ENCODE measurements at places on chromosomes 6 and 20. TPM values are rescaled to one million over a fixed set of nuclear protein-coding genes. Genes with fewer than 3 reads are reported as not detected.

DNA sequence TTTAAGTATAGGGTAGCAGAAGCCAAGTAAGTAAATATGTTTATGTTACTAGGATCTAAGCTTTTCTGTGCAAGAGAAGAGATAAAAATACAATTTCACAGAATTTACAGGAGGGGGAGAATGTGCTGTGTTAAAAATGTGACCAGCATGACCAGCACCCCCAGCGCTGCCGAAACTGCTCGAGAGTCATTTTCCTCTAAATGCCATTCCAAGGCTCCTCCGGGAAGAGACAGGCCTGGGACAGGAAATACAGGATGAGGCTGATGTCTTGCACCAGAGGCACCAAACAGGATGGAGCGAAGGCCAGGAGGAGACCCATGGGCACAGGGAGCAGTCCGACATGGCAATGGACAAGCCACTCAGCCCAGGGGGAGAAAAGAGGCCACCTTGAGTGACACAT, 21.1 kb downstream of the TAF4 start:
- no peak overlapping the region for H3K27ac ChIP-seq
- H3K36me3 ChIP-seq = no peaks in the 10 kb centered on the region
- DNase-seq = no peak
- H3K4me3 ChIP-seq = no peak overlapping the region
- no peaks in the 10 kb centered on the region for H3K27me3 ChIP-seq

- H3K27ac ChIP-seq = peak overlapping the region; percentile 57
- H3K4me1 ChIP-seq = peaks cover 35% of the 10 kb centered on the region
- DNase-seq = peak; percentile 87
- H3K4me3 ChIP-seq = peak overlapping the region; percentile 17
These were observed 127.8 kb downstream of the LRRC1 start for GRCh38 chr6:53922539-53922981.

DNA sequence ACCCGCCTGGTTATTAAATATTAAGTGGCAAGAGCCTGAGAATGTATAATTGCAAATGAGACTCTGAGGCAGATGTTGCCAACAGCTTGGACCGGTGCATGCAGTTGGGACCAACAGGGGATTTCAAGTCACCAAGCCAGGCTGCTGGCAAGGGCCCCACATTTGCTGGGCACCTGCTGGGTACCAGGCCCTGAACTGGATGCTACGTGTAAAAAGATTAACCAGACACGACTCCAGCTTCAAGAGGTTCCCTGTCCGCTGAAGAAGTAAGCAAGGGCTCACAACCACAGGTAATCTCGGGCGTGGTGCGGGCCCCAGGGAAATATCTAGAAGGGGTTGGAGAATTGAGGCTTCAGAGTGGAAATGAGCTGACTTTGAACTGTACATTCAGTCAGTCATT, 13.2 kb upstream of the SIRPA start:
- DNase-seq = no peak
- H3K36me3 ChIP-seq = no peaks in the 10 kb centered on the region
- H3K27ac ChIP-seq = no peak overlapping the region
- H3K4me1 ChIP-seq = peaks cover 11% of the 10 kb centered on the region
- no peaks in the 10 kb centered on the region for H3K27me3 ChIP-seq

GRCh38 chr6:130365166-130366106, at the start of gene TMEM200A:
Gene TMEM200A (plus strand): TSS chr6:130366017. CDS start chr6:130440423, 74,406 bp downstream.
- 0 out of 2 replicates have a peak, but pooled peaks cover 9% of the 10 kb centered on the region for H3K27me3 ChIP-seq
- peaks cover 10% of the 10 kb centered on the region for H3K4me1 ChIP-seq
- H3K27ac ChIP-seq = no peak within 1 kb of the TSS

GRCh38 chr6:111536910-111537527, 54.0 kb upstream of the REV3L start:
- H3K4me1 ChIP-seq = peaks cover 21% of the 10 kb centered on the region
- H3K4me3 ChIP-seq = no peak overlapping the region
- peak; percentile 59 for DNase-seq
- no peaks in the 10 kb centered on the region for H3K27me3 ChIP-seq
- peak overlapping the region; percentile 24 for H3K27ac ChIP-seq
- peaks cover 3% of the 10 kb centered on the region for H3K36me3 ChIP-seq

Gene BANF2
- total RNA-seq = not detected

DNA sequence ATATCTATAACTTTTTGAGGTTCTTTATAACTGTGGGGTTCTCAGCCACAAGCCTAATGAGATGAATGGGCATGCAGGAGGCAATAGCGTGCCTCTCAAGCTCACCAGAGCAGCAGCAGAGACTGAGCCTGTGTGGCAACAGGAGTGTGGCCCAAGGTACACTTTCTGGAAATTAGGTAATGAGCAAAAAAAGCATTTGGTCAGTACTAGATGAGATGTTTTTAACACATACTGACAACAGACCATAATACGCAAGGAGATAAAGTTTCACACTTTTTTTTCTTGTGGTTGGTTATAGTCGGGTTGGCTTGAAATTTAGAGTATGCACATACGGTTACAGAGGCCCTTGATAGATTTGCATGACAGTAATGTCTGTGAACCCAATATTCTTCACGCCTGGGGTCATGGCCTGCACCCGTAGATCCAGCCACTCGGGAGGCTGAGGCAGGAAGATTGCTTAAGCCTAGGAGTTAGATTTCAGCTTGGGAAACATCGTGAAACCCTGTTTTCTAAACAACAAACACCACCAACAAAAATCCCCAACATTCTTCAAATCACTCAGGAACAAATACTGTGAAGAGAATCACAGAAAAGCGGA, 300.1 kb downstream of the GMDS start:
- no peak for DNase-seq
- H3K36me3 ChIP-seq = no peaks in the 10 kb centered on the region

Gene TSBP1
- not detected for total RNA-seq

- no peak overlapping the region for H3K4me3 ChIP-seq
- peaks cover 21% of the 10 kb centered on the region for H3K36me3 ChIP-seq
- no peaks in the 10 kb centered on the region for H3K4me1 ChIP-seq
- H3K27ac ChIP-seq = no peak overlapping the region
- no peaks in the 10 kb centered on the region for H3K27me3 ChIP-seq
These were observed 43.1 kb downstream of the CD109 start for GRCh38 chr6:73739096-73739495.

- H3K4me1 ChIP-seq = peaks cover 6% of the 10 kb centered on the region
- no peaks in the 10 kb centered on the region for H3K36me3 ChIP-seq
- H3K27ac ChIP-seq = no peak overlapping the region
- peaks cover 16% of the 10 kb centered on the region for H3K27me3 ChIP-seq
- no peak overlapping the region for H3K4me3 ChIP-seq
These were observed 9.6 kb downstream of the VSX1 start for GRCh38 chr20:25072226-25072811.

Gene TGM6
- not detected for total RNA-seq

Gene COX4I2
- total RNA-seq = not detected

GRCh38 chr6:35558571-35558970, 45.9 kb upstream of the TULP1 start:
- H3K4me3 ChIP-seq = no peak overlapping the region
- no peak overlapping the region for H3K27ac ChIP-seq
- DNase-seq = no peak
- H3K36me3 ChIP-seq = no peaks in the 10 kb centered on the region

Gene C20orf141
- total RNA-seq = not detected

GRCh38 chr6:111263837-111264236, 176.5 kb downstream of the SLC16A10 start:
- H3K36me3 ChIP-seq = peaks cover 48% of the 10 kb centered on the region
- H3K27ac ChIP-seq = 0 out of 2 replicates have a peak overlapping the region, but pooled peaks have one; percentile 9
- peak; percentile 62 for DNase-seq
- no peak overlapping the region for H3K4me3 ChIP-seq

GRCh38 chr6:133396233-133396983, 155.3 kb downstream of the EYA4 start:
- H3K4me1 ChIP-seq = no peaks in the 10 kb centered on the region
- H3K36me3 ChIP-seq = no peaks in the 10 kb centered on the region
- H3K27me3 ChIP-seq = no peaks in the 10 kb centered on the region
- H3K4me3 ChIP-seq = no peak overlapping the region

Gene PAK5
- total RNA-seq = not detected

- no peaks in the 10 kb centered on the region for H3K4me1 ChIP-seq
- no peaks in the 10 kb centered on the region for H3K36me3 ChIP-seq
- H3K27me3 ChIP-seq = 0 out of 2 replicates have a peak, but pooled peaks cover 8% of the 10 kb centered on the region
- no peak overlapping the region for H3K4me3 ChIP-seq
- no peak overlapping the region for H3K27ac ChIP-seq
These were observed 33.2 kb upstream of the CST7 start for GRCh38 chr20:24915892-24916291.

Gene SLC35B2
- 89.9 TPM for total RNA-seq

Gene IRF4
- total RNA-seq = 0.76 TPM

Gene FAM209B
- not detected for total RNA-seq

DNA sequence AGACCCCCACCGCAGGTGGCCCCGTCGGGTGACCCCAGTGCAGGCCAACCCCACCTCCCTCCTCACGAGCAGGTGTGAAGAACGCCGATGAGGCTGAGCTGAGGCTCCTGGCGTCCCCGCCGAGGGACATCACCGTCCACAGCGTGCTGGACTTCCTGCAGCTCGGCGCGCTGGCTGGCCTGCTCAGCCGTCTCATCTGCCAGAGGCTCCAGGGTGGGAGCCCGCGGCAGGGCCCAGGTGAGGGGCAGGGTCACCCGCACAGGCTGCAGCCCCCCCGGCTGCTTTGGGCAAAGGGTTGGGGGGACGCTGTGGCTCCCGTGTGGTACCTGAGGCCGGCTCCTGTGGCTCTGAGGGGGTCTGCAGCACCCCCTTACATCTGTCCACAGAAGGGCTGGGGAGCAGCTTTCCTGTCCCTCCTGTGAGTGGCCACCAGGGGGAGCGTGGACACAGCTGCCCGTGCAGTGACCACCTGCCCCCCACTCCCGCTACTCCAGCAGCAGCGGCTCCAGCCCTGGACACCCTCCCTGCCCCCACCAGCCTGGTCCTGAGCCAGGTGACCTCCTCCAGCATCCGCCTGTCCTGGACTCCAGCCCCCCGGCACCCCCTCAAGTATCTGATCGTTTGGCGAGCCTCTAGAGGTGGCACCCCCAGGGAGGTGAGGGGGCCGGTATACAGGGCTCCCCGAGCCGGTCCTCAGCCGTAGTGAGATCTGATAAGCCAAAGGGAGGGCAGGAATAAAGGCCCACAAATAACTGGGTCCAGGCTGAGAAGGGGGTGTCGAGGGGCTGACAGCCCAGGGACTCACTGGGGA, 16.5 kb downstream of the COL20A1 start:
- no peak overlapping the region for H3K27ac ChIP-seq
- H3K4me1 ChIP-seq = no peaks in the 10 kb centered on the region
- no peak overlapping the region for H3K4me3 ChIP-seq
- no peaks in the 10 kb centered on the region for H3K36me3 ChIP-seq
- no peak for DNase-seq

Gene RSPH9
- total RNA-seq = not detected

Gene CLVS2
- total RNA-seq = not detected

Gene CCN5
- total RNA-seq = not detected

GRCh38 chr20:25632940-25633790, 9.4 kb upstream of the NANP start:
- H3K27me3 ChIP-seq = no peaks in the 10 kb centered on the region
- H3K27ac ChIP-seq = no peak overlapping the region
- no peak for DNase-seq
- peaks cover 5% of the 10 kb centered on the region for H3K4me1 ChIP-seq

DNA sequence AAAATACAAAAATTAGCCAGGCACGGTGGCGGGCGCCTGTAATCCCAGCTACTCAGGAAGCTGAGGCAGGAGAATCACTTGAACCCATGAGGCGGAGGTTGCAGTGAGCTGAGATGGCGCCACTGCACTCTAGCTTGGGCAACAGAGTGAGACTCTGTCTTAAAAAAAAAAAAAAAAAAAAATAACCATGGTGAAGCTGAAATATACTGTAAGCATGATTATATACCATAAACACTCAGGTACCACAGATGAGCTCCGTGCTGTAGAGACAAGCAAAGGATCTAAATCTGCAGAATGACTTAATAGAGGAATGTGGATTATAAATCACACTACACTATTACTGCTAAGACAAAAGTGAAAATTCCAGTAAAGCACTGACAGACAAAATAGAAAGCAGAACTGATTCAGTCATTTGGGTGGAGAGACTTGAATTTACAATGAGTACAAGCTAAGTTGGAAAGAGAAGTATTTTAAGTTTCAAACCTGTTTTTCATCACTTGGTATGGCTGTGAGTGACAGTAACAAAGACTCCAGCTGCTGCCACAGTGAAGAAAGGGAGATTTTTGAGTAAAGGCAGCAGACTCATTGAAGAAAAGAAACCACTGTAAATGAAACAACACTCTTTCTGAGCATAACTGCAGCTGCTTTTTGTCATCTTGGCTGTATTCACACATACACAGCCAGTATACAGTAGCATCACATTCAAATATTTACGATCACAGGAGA, 322.1 kb downstream of the RNGTT start:
- no peak for DNase-seq
- no peaks in the 10 kb centered on the region for H3K27me3 ChIP-seq
- H3K36me3 ChIP-seq = no peaks in the 10 kb centered on the region

DNA sequence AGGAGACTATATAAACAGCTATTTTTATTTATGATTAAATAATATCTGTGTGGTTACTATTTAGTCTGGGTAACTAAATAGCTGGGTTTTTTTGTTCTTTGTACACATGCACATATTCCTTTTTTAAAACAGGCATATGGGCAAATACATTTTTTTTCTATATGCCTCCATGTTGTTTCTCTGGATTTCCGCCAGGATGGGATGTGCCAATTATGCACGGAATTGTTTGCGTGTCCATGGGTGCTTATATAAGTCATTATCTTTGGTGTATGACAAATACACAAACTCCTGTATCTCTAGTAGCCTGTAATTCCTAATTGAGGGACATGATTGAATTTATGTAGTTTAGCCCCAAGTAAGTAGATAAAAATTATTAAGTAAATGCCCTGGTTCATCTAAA, 226.9 kb downstream of the BCKDHB start:
- H3K27ac ChIP-seq = no peak overlapping the region
- DNase-seq = no peak

Gene SLC12A5
- not detected for total RNA-seq

Gene SYNDIG1
- total RNA-seq = not detected

DNA sequence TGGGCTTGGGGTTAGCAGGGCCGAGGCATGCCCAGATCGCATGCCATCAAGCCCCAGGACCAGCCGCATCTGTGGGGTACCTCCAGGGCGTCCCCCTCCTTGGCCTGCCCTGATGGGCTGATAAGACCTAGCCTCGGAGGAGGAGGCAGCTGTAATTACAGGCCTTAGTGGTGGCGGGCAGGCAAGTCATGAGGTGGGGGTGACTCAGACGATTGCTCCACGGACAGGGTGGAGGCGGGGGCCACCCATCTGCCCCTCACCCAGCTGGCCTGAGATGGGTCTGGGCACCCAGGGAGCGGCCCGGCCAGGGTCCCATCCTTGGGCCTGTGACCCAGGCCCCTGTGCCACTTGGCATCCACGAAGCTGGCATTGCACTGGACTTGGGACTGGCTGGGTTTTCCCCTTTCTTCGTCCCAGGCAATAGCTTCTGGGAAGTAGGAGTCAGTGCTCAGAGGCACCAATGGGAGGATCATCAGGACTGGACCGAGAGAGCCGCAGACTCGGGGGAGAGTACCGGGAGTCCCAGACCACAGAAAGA, 57.5 kb downstream of the CEBPB start:
- peaks cover 69% of the 10 kb centered on the region for H3K4me1 ChIP-seq
- H3K4me3 ChIP-seq = no peak overlapping the region
- no peaks in the 10 kb centered on the region for H3K27me3 ChIP-seq
- no peaks in the 10 kb centered on the region for H3K36me3 ChIP-seq
- peak overlapping the region; percentile 24 for H3K27ac ChIP-seq

GRCh38 chr6:40788661-40789655, 201.8 kb upstream of the LRFN2 start:
- H3K27ac ChIP-seq = no peak overlapping the region

Measured in SJSA1 (cell line).